Frontal cortex (tissue), 4 donors: ENCODE measurements at places on chromosomes 13 and 19. TPM values are rescaled to one million over a fixed set of nuclear protein-coding genes. Genes with fewer than 3 reads are reported as not detected.

The PSG1 gene
- total RNA-seq: not detected

The PROSER3 gene
- total RNA-seq: 3.3 TPM

The KLK12 gene
- total RNA-seq: not detected

The OR7D2 gene
- not detected for total RNA-seq

The FSTL3 gene
- total RNA-seq: 2.0 TPM

The ZNF30 gene
- total RNA-seq: 8.2 TPM

The IGFL2 gene
- total RNA-seq: 0.82 TPM

The DIRAS1 gene
- total RNA-seq: 20.8 TPM

The STOML3 gene
- not detected for total RNA-seq

The ONECUT3 gene
- total RNA-seq: not detected
